ENCODE measurements at places on chromosomes 6 and 20.

- DNase-seq = no peak
Observed at GRCh38 chr6:150185732-150186117, 42.9 kb downstream of the PPP1R14C start.

- DNase-seq = no peak
Observed at GRCh38 chr6:27073441-27073840, 174.1 kb upstream of the PRSS16 start.

DNA sequence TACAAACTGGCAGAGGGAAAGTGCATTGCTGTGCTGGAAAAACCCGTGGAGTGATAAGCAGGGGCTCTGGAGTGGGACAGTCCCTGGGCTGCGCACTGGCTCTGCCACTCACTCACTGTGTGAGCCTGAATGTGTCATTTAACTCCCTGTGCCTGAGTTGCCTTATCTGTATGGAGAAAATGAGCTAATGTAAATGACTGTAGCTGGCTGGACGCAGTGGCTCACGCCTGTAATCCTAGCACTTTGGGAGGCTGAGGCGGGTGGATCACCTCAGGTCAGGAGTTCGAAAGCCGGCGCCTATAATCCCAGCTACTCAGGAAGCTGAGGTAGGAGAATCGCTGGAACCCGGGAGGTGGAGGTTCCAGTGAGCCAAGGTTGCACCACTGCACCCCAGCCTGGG lies 18.4 kb upstream of the RPN2 start:
- no peak for DNase-seq

GRCh38 chr6:156797901-156798735 lies 20.9 kb downstream of the ARID1B start:
- no peak for DNase-seq

- no peak for DNase-seq
Observed at GRCh38 chr20:36861875-36862801, 13.8 kb upstream of the TLDC2 start.
